Left kidney (tissue), 8 donors: ENCODE measurements at places on chromosomes 2 and 18.

DNA sequence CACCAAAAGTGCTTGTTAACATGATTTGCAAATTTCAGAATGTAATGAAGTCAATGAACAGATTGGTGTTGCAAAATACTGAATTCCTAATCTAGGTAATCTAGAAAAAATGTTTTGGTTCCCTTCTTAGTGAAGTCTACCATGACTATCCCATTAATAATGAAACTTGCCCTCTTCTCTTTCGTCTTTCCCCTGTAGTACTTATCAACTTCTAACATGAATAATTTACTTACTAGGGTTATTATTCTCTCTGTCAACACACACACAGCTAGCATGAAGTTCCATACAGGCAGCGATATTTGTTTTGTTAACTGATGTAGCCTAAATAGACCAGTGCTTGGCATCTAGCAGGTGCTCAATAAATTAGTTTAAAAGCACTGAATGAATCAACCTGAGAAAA is 160.2 kb downstream of the NCK2 start:
- DNase-seq: no peak

DNA sequence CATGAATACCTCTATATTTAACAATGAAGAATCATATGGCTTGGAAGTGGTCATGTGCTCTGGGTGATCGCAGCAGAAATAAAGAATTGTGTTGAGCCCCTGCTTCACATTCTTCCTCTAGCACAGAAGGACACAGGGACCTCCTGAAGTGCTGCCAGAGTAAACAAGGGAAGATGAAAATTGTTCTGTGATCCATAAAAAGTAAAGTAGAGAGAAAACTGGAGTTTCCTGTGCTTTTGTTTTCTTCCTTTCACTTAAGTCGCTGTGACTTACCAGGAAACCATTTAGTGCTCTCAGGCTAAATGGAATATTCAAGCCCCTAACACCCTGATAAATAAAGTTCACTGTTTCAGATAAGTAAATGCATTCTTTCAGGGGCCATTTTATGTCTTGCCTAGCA is 1173.6 kb upstream of the CHAC2 start:
- DNase-seq: no peak

GRCh38 chr2:236672606-236673005 is 103.0 kb downstream of the ACKR3 start:
- DNase-seq: no peak

DNA sequence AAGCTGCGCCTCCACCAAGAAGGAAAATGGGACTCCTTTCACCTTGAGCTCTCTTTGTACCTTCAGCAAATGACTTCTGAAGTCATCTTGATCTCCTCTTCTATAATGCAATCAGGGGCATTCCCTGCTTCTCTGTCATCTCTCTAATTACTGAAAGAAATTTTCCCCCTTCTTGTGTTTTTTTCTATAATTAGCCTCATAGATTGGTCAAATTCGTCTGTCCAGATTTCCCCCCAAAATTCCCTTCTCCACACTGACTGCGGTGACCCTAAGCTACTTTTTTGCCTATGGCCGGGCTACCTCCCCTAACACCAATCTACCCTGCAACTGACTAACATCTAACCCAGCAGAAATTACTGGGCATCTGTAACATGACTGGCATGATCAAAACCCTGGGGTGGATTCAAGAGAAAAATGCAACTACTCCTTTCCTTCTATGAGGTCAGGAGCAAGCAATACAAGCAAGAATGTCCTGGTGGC is 168.6 kb downstream of the BCL2 start:
- DNase-seq: no peak

GRCh38 chr2:151826737-151827157 is 1.5 kb downstream of the ARL5A start:
- no peak for DNase-seq

GRCh38 chr18:38646296-38646695 is 1080.7 kb upstream of the CELF4 start:
- DNase-seq: no peak

- DNase-seq: no peak
Observed at GRCh38 chr18:8980918-8981317, 121.6 kb upstream of the NDUFV2 start.

- no peak for DNase-seq
Observed at GRCh38 chr2:25619185-25619584, 54.2 kb downstream of the DTNB start.

DNA sequence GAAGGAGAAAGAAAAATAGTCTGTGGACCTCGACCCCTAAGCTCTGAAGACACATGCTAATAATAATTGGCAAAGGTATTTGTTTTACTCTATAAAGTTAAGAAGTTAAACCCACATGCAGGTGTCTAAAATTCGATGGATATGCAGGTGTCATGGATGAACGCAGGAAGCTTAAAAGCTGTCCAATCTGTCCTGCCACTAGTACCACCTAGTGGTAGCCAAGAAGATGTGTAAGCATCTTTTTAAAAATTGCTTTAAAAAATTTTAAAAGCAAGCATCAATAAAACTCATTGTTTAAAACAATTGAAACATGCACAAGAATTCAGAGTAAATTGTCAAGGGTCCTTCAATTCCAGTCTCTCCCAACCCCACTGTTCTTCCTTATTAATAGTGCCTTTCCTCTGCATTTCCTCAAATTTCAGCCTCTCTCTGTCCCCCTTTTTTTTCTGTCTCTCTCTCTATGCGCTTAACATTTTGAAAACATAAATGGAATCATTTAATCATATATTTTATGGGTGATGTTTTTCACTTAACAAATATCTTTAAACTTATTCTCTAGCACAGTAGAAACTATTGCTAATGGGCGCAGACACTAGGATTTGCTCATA is 30.6 kb upstream of the PPP3R1 start:
- DNase-seq: no peak

DNA sequence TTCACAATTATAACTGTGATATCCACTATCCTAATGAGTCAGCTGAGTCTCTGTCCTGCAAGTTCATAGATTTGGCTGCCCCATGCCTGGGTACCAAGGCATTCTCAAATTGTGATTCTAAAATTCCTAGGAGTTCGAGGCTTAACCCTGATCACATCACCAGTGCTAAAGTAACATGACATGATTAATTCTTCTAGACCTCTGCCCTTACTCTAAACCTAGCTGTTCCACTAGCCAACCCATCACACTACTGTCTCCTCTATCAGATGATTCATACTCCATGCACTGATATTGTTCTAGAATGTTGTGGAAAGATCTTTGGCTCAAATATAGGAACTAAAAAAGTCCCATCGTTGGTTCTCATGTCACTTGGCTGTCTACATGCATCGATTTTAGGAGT is 487.6 kb downstream of the PIK3C3 start:
- no peak for DNase-seq
